ENCODE measurements at places on chromosomes 4 and X. TPM values are rescaled to one million over a fixed set of nuclear protein-coding genes. Genes with fewer than 3 reads are reported as not detected.

The CT45A2 gene
- total RNA-seq: not detected

DNA sequence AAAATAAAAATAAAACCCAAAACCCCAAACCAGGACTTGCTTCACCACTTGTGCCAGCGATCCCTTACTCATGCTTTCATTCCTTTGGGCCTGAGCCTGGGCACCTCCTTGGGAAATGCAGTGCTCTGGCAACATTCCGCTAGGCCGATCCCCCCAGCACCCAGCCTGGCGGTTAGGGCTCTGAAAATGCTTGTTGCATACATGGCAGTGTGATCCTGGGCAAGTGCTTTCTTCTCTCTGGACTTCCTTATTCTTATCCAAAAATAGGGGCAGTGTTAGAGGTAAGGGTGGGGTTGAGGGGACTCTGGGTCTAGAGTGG, 4.6 kb downstream of the ZNF185 start:
- no peak for ATAC-seq

DNA sequence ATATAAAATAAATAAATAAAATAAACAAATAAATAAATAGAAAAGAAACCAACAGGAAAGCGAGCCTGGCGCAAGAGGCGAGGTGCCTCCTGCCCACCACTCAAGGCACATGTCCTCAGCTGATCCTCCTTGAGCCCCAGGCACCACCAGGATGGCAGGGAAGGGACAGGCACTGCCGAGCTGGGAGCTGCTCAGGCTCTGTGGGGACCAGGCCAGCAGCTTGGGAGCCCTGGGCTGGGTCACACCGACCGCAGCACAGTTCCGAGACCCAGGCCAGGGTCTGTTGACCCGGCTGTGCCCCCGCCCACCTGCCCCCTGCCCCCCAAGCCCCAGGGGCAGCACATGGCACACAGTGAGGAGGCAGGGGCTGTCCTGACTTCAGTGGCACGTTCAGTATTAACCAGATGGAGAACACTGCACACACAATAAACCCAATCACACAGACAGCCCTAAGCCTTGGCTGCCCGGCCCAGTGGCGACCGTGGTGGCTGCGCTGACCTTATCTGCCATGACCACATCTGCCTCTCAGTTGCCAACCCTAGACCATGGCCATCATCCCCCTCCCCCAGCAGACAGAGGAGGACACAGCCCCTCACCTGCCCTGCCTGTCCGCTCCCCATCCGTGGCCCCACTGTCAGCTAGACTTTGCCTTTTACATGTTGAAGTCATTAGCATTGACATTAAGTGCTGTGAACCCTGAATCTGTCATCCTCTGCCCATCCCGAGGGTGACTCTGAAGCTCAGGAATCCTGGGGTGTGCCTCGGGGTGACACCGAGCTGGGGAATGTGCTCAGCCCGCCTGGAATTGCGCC, 2.9 kb upstream of the TREX2 start:
- no peak for ATAC-seq

DNA sequence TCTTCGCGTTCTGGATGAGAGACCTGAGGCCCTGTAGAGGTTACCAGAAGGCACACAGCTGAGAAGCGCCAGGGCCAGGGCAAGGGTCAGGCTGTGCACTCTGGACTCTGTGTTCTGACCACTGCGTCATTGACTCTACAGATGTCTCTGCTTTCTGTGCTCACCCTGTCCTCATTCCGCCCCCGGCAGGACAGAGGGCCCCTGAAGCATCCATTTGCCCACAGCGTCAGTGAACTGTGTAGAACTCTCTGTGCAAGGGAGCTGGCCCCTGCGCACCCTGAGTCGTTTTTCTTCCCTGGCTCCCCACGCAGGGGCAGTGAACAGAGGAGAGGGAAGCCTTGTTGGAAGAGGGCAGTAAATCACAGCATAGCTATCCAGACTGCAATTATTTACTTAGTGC, 6.1 kb upstream of the WAS start:
- no peak for ATAC-seq

The RRH gene
- total RNA-seq: 0.42 TPM

The XAGE2 gene
- not detected for total RNA-seq

The ZDHHC15 gene
- total RNA-seq: not detected

The RPGR gene
- total RNA-seq: 3.5 TPM

The ZNF630 gene
- total RNA-seq: 4.3 TPM

GRCh38 chr4:8048856-8049676, 109.4 kb upstream of the AFAP1 start:
- no peak for ATAC-seq
